Activated B cell treated with CpG ODN at 0.5 μM for 24 hours (primary cell): ENCODE measurements at places on chromosomes 3 and 15.

- DNase-seq: no peak
Measured at GRCh38 chr3:161310649-161311423, 60.5 kb downstream of the SPTSSB start.

DNA sequence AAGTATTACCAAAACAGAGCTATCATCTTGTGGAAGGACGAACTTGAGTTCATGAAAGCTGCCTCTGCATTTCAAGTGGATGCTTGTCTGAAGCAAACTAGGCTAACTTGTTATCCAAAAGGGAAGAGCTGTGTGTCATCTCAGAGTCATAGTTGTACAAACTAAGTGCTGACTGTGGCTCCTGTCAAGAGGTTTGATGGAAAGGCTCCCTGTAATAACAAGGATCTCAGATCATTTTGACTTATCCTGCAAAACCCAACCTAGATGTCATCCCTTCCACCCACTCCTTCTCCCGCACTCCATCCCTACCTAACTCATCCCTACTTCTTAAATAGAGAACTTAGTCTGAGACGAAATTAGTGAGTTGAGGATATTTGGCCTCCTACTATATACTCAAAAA is 110.8 kb downstream of the NR2E3 start:
- DNase-seq: no peak

- DNase-seq: no peak
Measured at GRCh38 chr3:1967525-1967924, 131.1 kb upstream of the CNTN4 start.

- DNase-seq: no peak
Measured at GRCh38 chr15:68531387-68532179, 47.2 kb upstream of the CORO2B start.

DNA sequence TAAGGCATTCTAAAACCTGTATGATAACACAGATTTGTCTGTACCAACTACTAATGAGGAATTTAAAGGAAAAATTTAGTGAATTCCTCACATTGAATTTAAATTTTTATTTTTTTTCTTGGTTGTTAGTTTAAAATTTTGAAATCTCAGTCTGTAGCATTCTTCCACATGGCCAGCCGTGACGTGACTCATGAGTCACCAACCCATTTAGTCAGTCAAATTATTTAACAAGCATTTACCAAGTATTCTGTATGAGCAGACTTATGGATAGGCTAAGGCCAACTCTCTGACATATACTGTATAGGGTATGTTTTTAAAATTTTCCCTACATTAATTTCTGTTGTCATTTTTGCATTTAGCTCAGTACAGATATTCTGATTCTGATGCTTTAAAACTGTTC is 112.9 kb downstream of the CNTN4 start:
- DNase-seq: no peak

DNA sequence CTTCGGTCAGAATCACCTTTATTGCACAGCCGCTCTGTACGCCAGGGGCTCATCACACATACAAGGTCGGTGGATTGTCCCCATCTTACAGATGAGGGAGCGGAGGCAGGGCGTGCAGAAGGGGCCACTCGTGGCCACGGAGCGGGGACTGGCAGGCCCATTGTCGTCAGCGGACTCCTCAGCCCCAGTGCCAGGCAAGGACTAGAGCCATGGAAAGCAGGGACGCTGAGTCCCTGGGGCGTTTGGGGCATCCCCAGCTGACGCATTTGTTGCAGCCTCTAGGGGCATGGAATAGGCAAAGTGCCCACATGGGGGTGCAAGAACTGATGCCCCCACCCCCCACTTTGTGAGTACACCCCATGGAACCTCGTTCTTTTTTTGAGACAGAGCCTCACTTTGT is 29.8 kb upstream of the FURIN start:
- no peak for DNase-seq

- DNase-seq: no peak
Measured at GRCh38 chr3:163671201-163671600, 1407.1 kb downstream of the SI start.

DNA sequence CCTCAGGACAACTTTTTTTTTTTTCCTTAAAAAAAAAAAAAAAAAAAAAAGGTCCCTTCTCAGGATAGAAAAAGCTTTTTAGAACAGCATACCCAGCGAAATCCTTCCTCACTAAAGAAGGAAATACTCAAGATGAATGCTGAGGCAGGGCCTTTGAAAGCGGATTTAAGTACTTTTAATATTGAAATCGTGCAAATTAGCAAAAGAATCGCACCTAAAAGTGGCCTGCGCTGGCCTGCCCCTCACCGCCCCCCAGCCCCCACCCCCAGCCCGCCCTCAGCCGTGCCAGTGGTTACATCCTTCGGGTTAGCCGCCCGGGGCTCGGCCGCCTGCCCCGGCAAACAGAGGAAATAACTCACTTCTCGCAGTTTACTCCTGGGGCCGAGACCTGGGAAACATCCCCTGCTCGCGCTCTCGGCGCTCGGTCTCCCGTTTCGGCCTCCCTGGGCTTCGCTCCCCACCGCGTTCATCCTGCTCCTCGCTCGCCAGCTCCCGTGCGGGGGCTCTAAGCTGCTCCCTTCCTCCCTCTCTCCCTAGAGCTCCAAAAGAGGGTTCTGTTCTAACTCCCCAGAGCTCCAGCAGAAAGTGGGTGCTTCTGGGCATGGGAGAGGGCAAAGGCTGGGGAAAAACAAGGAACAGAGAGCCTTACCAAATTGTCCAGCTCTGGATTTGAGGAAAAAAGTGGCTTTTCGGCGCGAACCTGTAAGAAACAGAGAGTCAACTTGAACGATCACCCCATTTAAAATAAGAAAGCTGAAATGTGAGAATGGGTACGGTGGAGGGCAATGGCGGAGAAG is 5.2 kb downstream of the MEIS2 start:
- DNase-seq: no peak

DNA sequence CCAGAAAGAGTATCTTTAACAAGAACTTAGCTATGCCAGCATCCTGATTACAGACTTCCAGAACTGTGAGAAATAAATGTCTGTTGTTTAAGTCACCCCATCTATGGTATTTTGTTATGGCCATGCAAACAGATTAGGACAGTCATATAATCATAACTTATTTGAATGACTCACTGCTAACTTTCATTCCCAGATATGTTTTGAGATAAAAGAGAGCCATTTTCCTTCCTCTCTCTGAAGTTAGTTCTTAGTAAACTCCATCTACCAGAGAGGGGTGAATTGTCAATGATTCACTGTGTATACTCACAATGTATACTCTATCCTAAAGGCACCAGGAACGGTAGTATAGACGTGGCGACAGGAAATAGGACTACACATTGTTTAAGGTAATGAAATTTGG is 179.4 kb upstream of the DPH6 start:
- no peak for DNase-seq

DNA sequence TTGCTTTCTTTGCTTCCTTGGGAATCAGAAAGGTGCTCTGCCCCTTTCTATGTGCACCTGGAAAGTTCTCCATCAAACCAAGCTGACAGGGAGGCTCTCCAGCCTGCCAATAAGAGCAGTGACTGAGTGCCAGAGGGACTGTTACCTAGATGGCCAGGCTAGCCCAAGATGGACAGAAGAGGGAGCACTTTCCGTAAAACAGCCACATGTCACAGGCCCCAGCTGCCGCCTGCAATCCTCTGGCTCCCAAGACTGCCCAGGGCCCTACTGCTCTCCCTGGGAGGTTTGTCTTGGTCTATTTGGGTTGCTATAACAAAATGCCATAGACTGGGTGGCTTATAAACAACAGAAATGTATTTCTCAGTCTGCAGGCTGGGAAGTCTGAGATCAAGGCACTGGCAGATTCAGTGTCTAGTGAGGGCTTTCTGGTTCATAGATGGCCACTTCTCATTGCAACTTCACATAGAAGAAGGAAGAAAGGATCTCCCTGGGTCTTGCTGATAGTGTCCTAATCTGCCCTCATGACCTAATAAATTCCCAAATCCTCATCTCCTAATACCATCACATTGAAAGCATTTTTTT is 72.3 kb downstream of the TAMM41 start:
- DNase-seq: no peak

DNA sequence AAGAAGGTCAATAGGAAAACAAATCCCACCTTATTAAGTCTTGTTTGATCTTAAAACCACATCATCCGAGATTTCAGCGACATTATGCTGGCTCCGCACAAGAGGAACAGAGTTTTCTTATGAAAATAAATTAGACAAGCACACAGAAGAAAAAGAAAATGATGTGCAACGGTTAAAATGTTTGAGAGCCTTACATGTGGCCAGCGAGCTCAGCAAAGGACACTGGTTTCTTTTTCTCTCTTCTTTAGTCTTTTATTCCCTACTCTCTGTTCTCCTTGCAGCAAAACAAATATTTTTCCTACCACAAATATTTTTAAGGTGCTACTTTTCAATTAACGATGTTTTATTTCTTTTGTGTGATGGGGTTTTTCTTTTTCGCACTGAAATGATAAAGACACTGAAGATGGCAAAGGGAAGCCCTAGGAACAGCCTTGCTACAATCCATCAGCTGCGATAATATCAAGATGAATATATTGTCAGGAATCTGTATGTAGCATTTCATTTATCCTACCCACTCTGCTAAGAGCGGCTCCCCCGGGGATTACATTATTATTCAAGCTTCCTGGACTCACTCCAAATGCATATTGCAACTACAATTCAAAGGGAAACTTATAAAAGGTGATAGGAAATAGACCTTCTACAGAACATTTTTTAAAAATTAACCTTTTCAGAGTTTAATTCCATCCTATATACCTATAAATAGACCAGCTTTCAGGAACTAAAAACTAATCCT is 72.9 kb downstream of the ANXA2 start:
- no peak for DNase-seq

DNA sequence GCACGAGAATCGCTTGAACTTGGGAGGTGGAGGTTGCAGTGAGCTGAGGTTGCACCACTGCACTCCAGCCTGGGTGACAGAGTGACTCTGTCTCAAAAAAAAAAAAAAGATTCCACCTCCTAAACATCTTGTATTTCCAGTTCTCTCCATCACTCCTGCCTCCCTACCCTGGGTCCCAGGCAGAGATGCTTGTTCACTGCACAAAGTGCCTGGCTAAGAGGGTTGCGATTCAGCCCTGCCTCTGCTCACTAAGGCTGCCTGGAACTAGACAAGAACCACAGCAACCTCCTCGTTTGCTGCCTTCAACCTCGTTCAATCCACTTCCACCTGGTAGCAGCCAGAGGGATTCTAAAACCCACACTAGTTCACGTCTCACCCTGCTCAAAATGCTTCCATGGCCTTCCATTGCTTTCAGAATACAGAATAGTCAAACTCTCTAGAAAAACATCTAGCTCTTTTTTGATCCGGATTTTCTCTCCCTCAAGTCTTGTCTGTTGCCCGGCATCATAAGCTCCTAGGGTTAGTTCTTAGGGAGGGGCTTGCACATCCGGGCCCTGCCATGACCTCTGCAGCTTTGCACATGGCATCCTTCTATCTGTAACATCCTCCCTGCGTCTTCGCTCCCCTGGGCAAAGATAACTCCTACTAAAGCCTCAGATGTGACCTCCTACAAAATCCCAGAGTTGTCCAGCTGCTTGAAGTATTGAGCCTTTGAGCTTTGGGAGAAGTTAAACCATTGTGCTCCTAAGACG is 1.0 kb upstream of the MCM2 start:
- DNase-seq: no peak

GRCh38 chr3:149009732-149010131 is 18.4 kb downstream of the GYG1 start:
- no peak for DNase-seq

- no peak for DNase-seq
Measured at GRCh38 chr3:139107424-139108252, 62.9 kb upstream of the PRR23C start.

- DNase-seq: no peak
Measured at GRCh38 chr3:32403663-32404062, 12.0 kb downstream of the CMTM7 start.

- DNase-seq: no peak
Measured at GRCh38 chr3:17733215-17733614, 9.2 kb downstream of the TBC1D5 start.

DNA sequence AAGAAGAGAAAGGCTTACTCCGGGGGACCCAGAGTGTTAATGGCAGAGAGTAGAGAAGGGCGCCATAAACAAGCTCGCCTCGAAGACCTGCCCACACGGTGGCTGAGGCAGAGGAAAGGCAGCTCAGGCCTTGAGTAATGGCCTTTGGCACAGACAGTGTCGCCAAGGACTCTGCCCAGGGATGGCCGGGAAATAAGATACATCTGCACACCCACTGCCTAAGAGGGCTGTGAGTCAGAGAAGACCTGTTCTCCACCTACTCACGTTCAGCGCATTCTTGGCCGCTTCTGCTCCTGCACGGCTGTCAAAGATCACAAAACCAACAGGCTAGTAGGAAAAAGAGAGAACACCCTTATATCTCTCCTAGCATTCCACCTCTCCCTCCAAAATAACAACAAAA is 26.2 kb downstream of the RBPMS2 start:
- no peak for DNase-seq

- no peak for DNase-seq
Measured at GRCh38 chr3:188234132-188234531, 80.2 kb downstream of the LPP start.

- DNase-seq: no peak
Measured at GRCh38 chr15:92163641-92164040, 230.0 kb upstream of the ST8SIA2 start.

DNA sequence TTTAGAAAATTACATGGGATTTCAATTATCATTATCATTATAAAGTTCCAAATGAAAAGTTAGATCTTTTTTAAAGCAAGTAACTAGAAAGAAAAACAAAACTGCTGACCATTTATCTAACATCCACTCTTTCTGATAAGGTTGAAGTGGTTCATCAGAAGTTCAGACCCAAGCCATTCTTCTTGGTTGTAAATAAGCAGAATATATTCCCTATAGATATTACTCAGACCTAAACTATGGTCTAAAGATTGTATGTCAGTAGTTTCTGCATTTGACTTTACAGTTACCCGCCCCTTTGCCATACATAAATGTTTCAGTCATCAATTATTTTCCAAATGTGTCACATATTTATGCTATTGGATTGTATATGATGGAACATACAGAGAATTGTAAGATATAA is 136.7 kb downstream of the PLOD2 start:
- no peak for DNase-seq

GRCh38 chr3:17672506-17672905 is 69.9 kb downstream of the TBC1D5 start:
- DNase-seq: no peak

DNA sequence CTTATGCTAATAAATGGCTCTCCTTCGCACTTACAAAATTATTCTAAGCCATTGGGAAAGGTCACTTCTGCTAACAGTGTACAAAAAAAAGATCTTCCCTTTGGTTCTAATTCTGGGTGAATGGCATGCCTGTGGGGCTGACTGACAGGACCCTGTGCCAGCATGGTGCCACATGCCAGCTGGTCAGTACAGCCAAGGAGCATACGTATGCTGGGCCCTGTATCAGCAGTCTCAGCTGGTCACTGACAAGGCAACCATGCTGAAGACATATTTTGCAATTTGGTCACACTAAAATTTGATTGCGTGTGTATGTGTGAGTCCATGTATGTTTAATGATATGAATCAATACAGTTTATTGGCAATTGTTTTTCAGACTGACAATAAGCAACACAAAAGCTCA is 246.1 kb downstream of the TBL1XR1 start:
- no peak for DNase-seq

GRCh38 chr3:59079962-59080361 is 30.1 kb upstream of the CFAP20DC start:
- no peak for DNase-seq

GRCh38 chr3:124221422-124221821 is 229.5 kb upstream of the ROPN1 start:
- no peak for DNase-seq
